ENCODE measurements at places on chromosomes 4 and X.

- peak; percentile 81 for DNase-seq
Measured at GRCh38 chrX:12956704-12957534, 18.0 kb upstream of the TMSB4X start.

GRCh38 chr4:60173718-60174117 is 1026.4 kb upstream of the ADGRL3 start:
- DNase-seq = no peak

- no peak for DNase-seq
Measured at GRCh38 chrX:39633293-39633692, 464.5 kb downstream of the BCOR start.

DNA sequence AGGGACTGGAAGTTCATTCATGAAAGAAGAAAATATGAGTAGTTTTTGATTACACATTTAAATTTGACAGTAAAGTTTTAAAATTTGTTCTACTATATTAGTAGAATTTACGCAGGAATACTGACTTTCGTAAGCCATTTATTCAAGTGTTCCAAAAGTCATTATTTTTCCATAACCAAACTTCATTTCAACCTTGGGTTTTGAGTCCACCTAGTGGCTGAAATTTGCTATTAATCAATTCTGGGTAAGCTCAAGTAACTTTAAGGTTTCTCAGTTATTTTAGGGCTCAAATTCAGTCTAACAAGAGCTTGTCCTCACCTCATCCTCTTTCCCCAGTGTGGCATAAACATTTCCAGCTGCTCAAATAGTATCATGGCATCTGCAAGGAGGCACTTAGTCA is 175.4 kb downstream of the SH3BGRL start:
- peak; percentile 0 for DNase-seq

- DNase-seq = no peak
Measured at GRCh38 chr4:66653937-66654336, 891.4 kb downstream of the CENPC start.

DNA sequence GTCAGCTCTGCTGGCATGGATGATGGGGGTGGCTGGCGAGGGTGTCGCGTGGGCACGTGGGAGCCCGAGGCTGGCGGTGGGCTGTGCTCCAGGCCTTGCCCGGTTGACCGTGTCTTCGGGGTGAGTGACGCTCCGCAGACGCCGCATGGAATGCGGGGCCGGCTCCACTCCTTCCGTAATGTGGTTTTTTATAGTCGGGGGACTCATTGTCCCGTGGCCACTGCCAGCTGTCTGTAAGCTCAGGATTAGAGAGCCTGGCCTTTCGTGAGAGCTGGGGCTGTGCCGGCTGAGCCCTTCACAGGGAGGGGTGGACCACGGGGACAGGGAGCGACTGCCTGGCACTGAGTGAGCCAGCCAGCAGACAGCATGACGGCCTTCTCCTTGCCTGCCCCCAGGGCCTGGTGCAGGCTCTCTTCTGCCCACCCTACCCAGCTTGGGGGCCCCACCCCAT is 20.4 kb downstream of the DOK7 start:
- DNase-seq = no peak

GRCh38 chr4:3285558-3286334 is 7.1 kb upstream of the RGS12 start:
- peak; percentile 69 for DNase-seq

DNA sequence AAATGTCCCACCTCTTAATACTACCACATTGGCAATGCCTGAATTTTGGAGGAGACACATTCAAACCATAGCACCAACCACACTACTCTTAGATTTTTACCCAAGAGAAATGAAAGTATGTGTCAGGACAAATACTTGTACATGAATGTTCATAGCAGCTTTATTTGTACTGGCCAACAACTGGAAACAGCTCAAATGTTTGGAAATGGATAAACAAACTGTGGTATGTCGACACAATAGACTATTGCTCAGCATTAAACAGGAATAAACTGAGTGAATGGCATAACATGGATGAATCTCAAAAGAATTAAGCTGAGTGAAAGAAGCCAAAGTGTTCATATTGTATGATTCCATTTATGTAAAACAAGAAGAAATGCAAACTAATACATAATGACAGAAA is 18.5 kb upstream of the EDA start:
- no peak for DNase-seq

DNA sequence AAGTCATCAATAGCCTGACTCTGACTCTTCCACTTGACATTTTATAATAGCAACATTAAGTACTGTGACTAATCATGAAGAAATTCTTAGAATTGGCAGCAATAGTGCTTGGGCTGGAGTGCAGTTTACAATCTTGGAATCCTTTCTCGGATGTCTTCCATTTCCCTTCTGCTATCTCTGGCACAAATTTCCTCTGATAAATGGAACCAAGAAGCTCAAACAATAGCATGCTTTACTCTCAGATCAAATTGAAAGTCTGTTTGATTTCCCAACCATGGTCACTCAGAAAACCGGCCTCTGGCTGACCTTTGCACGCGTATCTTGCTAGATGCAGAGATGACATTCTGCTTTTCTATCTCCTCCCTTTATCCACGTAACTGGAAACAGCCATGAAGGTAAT is 99.0 kb upstream of the SPANXC start:
- DNase-seq = no peak

GRCh38 chr4:168474660-168475320 is 5.5 kb downstream of the DDX60L start:
- no peak for DNase-seq

GRCh38 chr4:183969596-183969995 is 64.5 kb downstream of the STOX2 start:
- no peak for DNase-seq

- no peak for DNase-seq
Measured at GRCh38 chr4:162010362-162010761, 153.4 kb downstream of the FSTL5 start.

GRCh38 chr4:109043286-109043685 is 259.2 kb downstream of the COL25A1 start:
- no peak for DNase-seq

GRCh38 chr4:6264225-6264540 is 5.5 kb upstream of the WFS1 start:
- DNase-seq = peak; percentile 12

DNA sequence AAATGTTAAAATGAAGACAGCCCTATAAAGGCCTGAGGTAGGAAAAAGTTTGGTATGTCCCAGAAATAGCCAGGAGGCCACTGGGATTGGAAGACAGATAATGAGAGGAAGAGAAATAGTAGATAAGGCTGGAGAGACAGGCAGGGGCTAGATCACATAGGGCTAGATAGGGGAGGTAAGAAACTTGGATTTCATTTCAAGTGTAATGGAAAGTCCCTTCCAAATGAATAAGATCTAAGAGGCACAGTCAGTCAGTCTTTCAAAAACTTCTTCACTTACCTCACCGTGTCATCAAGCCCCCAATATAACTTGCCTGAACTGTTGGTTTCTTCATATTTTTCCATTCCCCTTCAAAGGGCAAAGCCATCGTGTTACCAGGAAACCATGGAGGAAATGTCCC is 121.8 kb downstream of the SPCS3 start:
- no peak for DNase-seq

GRCh38 chr4:56688094-56688647 is 7.1 kb upstream of the HOPX start:
- DNase-seq = no peak

DNA sequence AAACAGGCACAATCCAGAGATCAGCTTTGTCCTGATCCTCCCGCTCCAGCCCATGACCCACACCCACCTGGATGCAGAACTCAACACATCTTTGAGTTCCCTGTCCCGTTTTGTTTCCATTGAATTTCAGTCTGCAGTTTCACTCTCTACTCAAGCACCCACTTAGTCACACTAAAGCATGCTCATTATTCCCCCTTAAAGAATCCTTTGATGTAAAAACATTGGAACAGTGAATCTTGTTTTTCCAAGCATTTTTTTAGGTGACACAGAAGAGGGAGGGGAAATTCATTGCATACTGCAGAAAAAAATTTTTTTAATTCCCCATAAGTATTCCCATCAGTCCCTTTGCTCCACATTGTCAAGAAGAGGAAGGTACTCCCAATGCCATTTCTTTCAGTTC is 249.7 kb upstream of the TTC29 start:
- no peak for DNase-seq

DNA sequence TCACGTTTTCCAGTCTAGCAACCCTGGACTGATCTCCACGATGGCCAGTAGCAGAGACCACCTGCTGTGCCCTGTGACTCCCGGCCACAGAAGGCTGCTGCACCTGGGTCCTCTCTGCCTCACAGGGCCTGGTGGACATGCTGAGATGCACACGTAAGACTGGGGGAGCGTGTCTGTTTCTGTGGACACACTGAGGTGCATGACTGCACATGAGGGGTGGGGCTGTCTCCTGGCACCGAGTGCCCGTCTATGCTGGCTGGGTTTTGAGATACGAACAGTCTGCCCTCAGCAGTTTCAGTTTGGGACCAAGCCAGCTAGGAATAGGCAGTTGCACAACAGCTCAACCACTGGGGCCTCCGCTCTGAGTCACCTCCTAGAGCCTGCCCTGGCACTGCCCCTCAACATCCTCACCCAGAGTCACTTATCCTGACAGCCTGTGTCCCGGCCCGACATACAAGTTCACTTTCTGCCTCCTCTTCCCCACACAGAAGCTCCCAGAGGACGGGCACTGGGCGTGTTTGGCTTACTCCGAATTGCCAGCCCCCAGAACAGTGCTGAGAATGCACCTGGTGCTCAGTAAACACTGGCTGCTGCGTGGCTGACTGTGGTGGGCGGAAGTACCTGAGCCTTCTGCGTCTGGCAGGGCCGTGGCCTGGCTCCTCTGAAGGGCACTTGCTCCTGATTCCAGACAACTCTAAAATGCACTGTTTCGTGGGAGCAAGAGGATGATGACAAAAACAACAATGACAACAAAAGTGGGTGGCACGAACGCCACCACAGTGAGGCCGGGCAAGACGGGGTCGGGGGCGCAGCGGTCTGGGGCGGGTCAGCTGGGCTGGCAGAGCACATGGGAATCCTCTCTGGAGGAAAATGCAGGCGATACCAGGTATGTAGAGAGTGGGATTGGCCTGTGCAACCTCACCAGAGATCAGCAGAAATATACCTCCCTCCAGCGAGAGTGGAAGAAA is 30.9 kb downstream of the RNF212 start:
- DNase-seq = no peak

DNA sequence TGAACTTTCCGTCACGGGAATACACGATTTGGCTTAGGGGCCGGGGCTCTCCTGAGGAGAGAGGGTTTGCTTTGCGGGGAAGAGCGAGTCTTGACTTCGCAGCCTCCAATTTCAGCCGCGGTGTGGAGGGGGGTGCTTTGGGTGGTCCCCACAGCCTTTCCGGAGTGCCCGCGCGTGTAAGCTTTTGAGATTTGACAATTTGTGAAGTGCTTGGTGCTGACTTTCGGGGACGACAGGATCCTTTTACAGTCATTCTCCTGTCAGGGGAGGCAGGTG is 355 bp downstream of the SCML1 start:
- DNase-seq = no peak

DNA sequence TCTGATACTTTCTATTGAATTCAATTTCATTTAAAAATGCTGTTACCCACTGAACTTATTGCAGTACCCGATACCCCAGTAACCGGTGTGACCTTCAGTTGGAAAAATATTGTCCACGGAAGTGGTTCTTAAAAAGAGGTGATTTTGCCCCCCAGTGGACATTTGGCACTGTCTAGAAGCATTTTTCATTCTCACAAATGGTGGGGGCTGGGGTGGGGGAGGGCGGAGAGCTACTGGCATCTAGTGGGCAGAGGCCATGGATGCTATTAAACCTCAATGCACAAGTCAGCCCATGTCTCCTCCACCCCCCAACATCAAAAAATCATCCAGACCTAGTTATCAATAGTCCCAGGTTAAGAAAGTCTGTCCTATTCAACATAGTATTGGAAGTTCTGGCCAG is 19.6 kb upstream of the CHM start:
- no peak for DNase-seq

GRCh38 chrX:53616946-53617345 is 69.6 kb downstream of the HUWE1 start:
- DNase-seq = no peak

- no peak for DNase-seq
Measured at GRCh38 chr4:140019619-140020347, 134.2 kb downstream of the MAML3 start.

DNA sequence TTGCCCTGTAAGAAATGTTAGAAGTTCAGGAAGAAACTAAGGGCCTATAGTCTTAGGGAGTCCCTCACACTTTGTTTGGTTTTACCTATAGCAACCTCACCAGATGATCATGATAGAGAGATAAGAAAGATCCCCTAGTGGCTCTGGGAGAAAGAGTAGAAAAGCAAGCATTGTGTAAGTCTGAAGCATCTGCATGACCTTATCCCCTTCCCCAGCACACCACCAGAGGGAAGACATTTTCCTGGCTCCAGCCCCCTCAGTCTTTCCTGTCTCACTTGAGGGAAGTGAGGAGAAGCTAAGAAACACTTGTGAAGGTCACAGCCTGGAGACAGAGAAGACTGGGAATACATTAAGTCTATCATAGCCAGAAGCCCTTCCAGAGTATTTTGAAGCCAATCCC is 154.0 kb downstream of the EVC2 start:
- no peak for DNase-seq

- DNase-seq = no peak
Measured at GRCh38 chrX:48834383-48834709, 1.1 kb downstream of the PCSK1N start.

DNA sequence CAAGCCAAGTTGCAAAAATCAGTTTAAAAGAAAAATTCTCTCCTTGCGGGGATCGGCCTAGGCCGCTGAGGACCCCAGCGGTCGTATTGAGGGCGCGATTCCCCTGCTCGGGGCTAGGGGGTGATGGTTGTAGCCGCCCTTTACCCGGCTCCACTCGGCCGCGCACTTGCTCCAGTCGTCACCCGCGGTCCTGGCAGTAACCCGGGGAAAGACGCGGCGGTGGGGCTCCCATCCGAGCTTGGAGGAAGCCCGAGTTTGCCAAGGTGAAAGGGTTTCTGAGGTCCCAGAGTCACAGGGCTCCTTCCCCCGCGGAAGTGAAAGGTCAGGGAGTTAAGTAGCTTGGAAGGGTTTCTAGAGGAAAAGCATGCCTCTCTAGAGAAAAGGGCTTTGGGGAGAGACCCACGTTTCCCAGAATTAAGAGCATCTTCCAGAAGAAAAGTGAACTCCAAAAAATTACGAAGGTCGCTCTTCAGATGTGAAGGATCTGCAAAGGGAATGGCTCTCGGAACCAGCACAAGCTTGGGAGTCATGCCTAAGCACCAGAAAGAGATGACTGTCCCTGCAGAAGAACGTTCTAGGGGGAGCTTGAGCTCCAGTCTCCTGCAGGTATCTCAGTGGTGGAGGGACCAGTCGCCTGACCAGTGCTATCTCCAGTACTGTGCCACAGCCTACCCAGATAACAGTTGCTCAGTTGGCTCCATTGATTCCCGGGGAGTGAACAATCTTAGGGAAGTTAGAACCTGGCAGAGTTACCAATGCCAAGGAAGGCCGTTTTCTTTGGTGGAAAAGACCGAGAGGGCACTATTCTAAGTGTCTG is 875 bp downstream of the LAP3 start:
- no peak for DNase-seq

- no peak for DNase-seq
Measured at GRCh38 chr4:123826896-123827295, 430.3 kb downstream of the SPRY1 start.

DNA sequence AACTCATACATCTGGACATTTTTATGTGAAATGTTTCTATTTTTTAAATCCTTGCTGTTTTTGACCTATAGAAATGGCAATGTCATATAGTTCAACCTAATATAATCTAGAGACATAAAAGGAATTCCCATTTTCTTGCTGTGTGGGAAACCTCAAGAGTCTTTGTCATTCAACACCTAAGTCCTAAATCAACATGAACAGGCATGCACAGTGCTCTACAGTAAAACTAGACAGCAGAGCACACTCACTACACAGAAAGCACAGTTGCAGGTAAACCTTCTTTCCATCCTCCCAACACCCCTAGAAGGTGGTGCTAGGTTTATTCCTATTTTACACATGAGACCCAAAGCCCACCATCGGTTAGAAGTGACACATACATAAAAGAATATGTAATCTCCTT is 79.1 kb upstream of the C1QTNF7 start:
- no peak for DNase-seq

Measured in CD4-positive, alpha-beta T cell treated with Interleukin-1 beta for 1 hour (primary cell).